Thyroid gland (tissue), 4 donors: ENCODE measurements at places on chromosomes 6 and 20. TPM values are rescaled to one million over a fixed set of nuclear protein-coding genes. Genes with fewer than 3 reads are reported as not detected.

GRCh38 chr6:29537714-29538403 lies 21.7 kb downstream of the UBD start:
- no peak for DNase-seq

GRCh38 chr6:15705981-15706380 lies 43.2 kb upstream of the DTNBP1 start:
- DNase-seq, result no peak

DNA sequence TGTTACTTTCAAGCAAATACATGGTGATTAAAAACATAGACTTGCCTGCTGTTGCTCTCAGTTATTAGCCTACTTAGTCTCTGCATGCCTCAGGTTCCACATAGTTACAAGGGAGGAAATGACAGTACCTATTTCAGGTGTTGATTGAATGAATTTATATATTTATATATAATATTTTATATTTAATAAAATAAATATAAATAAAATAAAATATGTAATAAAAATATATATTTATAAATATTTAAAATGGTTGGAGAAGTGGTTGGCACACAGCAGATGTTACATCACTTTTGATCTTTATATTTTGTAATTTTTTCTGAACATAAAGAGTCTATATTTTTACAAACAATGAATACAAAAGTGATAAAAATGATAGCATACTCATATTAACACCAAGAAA lies 716.0 kb upstream of the EYS start:
- DNase-seq, result no peak

Gene CALHM5
- total RNA-seq, result 0.59 TPM

GRCh38 chr20:62907384-62908317 lies 18.7 kb downstream of the DIDO1 start:
- DNase-seq, result no peak

- peak; percentile 13 for DNase-seq
Measured at GRCh38 chr20:34922654-34923381, 32.8 kb downstream of the GSS start.

DNA sequence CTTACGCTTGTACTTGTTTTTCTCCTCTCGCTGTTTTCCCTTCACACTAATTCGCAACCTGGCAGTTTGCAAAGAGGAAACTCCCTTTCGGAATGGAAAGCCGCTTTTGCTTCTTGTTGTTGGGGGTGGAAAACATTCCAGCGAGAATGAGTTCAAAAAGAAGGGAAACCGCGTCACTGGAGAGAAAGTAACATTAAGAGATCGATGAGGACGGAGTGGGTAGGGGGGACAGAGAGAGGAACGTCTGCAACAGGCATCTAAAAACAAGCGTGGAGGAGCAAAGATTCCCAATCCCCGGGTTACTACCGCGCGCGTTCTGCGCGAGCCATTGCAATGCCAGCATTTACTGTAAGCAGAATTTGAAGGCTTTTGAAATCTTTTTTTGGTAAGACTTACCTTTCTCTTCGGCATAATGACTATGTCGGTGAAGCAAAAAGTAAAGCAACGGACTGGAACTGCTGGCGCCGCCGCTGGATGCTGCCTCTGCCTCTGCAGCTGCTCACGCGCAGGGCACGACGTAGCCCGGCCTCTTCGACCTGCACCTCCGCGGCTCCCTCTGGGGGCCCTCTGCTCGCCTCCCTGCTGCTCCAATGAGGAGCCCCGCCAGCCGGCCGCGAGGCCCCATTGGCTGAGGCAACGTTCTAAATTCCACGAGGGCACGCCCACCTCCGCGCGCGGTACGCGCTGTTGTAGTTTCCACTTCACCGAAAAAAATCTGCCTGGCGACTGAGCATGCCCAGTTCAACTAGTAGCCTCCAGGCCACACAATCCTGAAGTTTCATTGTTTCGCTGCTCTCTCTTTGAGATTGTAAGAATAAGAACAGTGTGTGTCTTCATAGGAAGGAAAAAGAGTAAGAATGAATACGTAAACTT lies at the start of gene HMGN3:
HMGN3 (minus strand) TSS at position 533 of the 873 bp plus-strand sequence.
- DNase-seq, result peak; percentile 98

- DNase-seq, result no peak
Measured at GRCh38 chr20:35739294-35740163, 2.5 kb downstream of the RBM39 start.

GRCh38 chr20:15179381-15179780 lies 842.0 kb upstream of the FLRT3 start:
- DNase-seq, result no peak

GRCh38 chr6:35477551-35478179 lies 9.5 kb downstream of the RPL10A start:
- no peak for DNase-seq

GRCh38 chr6:43770372-43771209 lies 580 bp downstream of the VEGFA start:
- DNase-seq, result peak; percentile 76
